ENCODE measurements at places on chromosomes 2 and 18.

GRCh38 chr2:36266536-36267121, 88.9 kb upstream of the CRIM1 start:
- no peak for DNase-seq

DNA sequence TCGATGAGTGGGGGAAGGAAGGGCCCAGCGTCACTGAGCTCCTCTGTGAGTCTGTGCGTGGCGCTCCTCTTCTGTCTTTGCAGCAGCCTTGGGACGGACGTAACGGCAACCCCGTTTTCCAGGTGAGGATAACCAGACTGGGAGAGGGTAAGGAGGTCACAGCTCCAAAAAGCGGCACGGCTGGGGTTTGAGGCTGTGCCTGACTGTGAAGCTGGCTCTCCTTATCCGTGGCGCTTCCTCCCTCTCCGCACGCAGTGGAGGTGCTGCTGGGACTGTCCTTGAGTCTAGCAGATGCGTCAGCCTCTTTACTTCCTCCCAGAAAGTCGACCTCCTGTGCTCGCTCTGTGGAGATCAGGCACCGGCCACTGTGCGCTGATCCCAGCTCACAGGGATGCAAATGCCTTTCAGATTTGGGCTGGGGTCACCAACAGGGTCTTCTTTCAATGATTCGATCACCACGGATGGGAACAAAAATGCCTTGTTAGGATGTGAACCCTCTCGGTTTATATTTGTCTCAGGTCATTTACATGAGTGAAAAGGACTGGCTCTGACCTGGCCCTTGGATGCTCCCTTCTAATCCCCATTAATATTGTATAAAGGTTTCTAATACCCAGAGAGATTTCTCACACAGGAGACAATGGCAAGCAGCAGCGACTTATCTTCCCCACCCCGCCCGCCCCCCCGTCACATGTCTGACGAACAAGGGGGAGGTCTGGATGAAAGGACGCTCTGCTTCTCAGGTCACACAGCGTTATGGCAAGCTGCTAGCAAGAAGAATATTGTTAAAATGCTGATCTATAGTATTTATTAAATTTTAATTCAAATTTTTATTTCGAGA, 30.1 kb upstream of the E2F6 start:
- DNase-seq = no peak

DNA sequence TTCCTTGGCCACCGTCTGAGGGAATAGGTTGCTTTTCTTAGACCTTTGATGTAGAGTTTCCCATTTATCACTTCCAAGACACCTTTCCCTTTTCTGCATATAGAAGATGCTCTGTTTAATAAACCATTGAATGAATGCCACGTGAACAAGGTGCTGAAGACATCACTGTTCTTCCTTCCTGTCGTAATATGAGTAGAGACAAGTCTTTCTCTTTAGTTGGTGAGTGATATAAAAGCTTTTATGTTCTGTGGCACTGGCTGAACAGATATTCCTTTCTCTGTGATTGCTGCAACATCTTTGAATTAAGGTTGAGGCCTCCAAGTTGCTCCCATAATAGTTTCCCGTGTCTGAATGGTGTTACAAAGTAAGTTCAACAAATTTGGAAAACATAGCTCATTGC, 38.7 kb downstream of the TTC39C start:
- DNase-seq = no peak

DNA sequence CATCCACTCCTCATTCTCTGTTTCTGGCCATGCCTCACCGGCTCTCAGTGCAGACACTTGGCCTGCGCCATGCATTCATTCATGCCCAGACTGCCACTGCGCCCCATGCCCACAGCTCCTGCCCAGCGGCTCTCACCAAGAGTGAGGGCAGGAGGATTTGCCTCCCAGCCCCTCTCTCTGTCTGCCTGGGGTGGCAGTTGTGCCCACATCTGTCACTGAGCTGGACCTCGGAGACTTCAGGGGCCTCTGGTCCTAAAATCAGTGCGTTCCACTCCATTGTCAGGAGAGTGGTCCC, 75.1 kb downstream of the CIB4 start:
- DNase-seq = no peak

- DNase-seq = no peak
These were observed 74.1 kb upstream of the LRATD1 start for GRCh38 chr2:14558335-14558919.

DNA sequence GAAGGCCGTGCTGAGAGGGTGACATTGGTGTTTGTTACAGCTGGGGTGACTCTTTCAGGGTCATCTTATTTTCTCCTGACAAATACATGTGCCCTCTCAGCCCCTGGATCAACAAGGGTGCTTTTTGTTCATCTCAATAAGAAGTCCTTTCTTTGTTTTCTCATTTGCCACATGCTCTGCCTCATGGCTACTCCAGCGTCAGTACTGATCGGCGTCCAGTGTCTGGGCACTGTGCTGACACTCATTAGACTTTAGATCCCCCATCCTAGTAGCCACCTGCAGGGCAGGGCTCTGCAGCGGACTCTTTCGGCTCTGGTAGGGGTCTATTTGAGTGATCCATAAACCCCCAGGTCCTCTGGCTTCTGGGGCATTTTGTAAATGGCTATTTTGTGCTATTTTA, 38.4 kb downstream of the NPPC start:
- DNase-seq = no peak

DNA sequence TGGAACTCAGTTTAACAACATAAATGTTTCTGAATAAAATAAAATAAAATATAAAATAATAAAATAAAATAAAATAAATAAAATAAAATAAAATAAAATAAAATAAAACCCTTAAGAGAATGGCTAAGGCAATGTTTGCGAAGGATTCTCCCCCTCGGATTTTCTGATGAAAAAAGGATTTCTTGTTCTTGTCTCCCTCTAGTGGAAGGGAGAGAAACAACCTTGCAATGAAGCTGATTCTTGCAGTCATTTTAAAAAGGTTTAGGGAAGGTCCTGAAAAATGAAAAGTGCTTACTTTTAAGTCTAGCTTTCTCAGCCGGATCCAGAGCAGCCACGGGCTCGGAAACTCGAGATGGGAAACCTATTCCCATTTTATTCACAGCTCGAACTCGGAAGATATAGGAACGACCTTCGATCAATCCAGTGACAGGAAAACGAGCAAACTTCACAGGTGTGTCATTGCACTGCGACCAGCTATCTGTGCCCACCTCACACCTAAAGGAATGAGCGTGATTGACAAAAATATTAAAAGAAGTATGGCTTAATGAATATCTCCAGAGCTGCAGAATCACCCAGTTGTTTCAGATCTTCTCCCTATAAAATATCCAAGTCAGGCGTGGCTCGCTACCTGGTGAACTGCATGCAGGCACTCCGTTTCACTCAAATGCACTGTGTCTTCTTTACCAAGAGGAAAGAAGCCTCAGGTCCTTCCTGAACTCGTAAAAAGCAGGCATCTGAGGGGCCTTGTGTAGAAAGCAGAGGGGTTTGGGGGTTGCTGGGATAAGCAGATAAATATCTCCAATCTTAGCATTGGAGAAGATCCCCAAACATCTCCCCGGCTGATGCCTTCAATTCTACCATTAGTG, 68.1 kb downstream of the MYOM1 start:
- DNase-seq = peak; percentile 8

- DNase-seq = no peak
These were observed 1.5 kb upstream of the WNT10A start for GRCh38 chr2:218878926-218879761.

GRCh38 chr2:165891943-165892342, 61.6 kb downstream of the TTC21B start:
- no peak for DNase-seq

DNA sequence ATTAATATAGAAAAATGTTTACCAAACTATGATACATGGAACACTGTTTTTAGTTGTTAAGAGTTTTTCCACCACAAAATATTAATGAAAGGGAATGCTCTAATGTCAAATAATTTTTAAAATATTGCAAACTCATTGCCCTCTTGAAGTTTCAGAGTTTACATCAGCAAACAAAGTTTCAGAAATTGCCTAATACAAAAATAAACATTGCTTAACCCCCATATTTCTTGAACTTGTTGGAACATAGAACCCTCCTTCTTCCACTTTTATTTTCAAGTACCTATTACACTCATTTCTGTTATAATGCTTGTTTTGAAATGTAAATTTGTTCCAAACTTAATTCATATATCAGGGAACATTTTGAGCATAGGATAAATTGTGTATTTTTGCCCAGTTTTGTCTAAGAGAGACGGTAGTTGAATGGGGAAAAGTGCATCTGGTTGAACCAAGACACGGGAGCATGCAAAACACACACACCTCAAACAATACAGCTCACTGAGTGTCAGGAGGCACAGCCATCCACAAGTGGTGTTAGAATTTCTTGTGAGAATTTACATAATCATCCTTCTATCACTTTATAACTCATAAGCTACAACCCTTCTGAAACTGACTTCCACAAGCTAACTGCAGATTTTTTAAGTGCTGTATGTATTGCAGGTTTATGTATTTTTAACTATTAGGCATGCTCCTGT, 5.3 kb upstream of the MC4R start:
- DNase-seq = no peak

DNA sequence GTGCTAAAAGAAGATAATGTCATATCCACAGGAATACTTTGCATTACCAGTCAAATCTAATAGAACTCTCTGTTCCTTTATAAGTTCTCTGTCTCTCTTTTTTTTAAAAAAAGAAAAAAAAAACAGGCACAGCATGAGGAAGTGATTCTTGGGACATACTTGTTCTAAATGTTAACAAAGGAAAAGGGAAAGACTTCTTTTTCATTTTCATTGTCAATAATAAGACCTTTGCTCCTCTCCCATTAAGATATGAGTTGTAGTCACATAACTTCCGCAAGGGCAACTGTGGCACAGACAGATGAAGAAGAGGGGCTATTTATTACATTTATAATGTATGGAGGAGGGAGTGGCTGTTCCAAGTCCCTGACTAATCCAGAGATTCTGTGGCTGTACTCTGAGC, 4.7 kb downstream of the CD302 start:
- no peak for DNase-seq

DNA sequence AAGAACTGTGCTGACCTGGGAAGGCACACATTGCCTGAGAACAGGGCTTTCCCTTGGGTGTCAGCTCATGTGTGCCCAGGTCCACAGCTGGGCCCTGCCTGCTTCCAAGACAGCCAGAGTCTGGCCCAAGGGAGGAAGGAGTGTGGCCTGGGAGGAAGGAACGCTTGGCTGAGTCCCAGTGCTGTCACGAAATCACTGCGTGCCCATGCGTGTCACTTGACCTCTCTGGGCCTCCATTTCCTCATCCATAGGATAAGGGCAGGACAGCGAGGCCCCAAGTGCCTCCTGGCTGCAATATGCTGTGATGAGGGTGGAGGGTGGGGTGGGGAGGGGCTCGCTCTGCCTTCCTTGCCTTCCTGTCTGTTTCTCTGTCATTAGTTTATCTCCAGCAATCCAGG, 642 bp upstream of the KCNK3 start:
- DNase-seq = no peak

DNA sequence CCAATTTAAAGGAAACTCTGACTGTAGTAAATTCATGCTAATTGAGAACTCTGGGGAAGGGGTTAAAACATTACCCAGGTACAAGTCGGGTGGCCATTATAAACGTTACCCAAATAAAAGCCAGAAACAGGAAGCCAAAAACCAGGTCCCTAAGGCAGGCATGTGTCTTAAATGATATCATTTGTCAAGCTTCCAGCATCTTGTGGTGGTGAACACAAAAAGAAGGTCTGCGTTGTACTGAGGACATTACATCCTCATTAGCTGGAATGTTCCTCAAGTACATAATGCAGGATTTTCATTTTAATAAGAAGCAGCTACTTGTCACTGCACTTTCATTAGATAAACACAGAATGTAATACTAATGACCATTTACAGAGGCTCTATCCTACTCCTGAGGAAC, 10.9 kb downstream of the PTGR3 start:
- no peak for DNase-seq

DNA sequence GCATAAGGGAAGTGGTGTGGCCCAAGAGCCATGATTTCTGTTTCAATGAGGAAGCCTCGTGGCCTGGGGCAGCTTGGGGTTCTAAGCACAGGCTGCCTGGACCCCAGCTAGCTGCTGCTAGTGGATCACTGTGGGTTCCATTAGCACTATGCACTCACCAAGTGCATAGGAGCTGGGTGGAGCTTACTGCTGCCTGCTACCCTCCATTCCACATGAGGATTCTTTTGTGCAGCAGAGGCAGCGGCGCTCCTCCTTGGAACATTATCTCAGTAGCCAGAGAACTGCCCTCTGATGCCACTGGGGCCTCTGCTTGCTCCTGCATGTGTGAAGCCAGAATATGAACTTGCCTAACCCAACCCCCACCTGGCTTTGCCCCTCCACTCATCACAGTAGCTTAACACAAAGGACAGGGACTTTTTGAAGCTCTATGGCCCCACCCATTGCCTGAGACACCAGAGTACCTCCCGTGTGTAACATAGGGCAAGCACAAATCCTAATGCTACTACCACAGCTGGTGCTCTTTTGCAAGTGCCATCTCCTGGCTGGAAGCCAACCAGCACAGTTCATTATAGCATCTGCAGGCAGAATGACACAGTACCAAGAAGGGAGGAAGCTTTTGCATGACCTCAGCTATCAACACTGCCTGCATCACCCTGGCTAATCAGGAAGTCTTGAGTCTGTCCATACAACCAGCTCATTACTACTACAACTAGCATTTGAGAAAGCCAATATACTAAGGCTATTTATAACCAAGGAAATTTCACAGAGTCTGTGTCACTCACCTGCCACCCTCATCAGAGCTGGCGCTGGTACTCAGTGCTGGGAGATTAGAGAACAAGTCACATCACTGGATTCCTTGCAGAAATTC, 297.0 kb upstream of the GULP1 start:
- no peak for DNase-seq

DNA sequence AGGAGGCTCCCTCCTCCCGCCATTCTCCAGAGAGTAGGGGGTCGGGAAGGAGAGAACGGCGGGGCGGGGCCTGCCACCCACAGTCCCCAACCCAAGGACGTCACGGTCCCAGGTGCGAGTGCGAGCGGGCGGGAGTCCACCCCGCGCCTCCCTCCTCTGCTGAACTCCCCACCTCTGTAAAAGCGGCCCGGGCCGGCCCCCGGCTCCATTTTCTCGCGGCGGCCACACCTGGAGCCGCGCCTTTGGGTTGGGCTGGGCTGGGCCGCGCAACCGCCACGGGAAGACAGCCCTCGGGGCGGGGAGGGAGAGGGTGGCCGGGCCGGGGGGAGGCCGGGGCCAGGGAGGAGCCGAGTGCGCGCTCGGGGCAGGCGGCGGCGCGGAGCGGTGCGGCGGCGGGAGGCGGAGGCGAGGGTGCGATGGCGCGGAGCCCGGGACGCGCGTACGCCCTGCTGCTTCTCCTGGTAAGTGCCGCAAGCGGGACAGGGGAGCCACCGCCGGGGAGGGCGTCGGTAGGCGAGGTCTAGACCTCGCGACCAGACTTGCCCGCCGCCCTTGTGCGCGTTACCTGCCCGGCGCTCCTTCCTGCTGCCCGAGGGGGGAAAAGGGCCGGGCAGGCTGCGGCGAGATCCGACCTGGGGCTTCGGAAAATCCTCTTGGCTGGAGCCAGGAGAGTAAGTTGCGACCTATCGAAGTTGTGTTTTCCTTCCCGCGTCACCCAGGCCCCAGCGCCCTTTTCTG, at the start of gene DSG2:
Gene DSG2 (plus strand): TSS at position 342 of the 738 bp plus-strand sequence. CDS start 75 bp downstream, at position 417.
- DNase-seq = peak; percentile 33

Measured in stimulated activated naive CD8-positive, alpha-beta T cell treated with anti-CD3 and anti-CD28 coated beads, Interleukin-15, amount 100 ng/mL, for 72 hours (primary cell).